Omental fat pad (tissue), 4 donors: ENCODE measurements at places on chromosomes 6 and 20.

DNA sequence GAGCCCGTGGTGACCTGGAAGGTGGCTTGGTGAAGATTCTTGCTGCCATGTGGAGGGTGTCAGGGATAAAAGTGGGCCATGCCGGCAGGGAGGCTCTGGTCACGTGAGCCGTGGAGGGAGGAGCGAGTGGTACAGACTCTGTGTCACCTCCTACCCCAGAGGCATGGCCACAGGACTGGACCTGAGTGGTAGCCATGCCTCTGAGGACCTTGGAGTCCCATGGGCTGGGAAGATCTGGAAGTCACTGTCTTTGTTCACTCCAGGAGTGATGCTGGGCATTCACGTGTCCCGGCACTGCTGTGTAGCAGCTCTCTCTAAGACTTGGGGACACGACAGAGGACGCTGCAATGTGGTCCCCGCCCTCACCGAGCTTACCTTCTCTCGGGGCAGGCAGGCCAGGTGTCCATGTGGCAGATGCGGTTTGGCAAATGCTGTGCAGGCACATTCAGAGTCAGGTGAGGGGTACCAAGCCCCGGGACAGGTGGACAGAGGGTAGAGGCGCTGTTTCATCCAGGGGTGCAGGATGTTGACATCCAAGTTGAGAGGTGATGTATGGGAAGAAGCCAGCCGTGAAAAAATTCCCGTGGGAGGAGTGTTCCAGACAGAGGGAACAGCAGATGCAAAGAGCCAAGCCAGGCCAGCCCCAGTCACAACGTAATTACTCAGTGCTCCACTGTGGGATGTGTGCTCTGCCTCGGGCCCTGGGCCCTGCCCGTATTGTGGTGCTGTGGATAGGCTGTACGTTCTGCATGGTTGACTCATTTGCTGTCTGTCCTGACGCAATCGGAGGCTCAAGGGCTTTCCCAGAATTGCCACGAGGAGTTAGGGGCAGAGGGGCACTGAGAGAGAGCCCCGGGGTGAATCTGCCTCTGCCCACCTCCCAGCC, 307.8 kb downstream of the TAF4 start:
- no peak for DNase-seq

DNA sequence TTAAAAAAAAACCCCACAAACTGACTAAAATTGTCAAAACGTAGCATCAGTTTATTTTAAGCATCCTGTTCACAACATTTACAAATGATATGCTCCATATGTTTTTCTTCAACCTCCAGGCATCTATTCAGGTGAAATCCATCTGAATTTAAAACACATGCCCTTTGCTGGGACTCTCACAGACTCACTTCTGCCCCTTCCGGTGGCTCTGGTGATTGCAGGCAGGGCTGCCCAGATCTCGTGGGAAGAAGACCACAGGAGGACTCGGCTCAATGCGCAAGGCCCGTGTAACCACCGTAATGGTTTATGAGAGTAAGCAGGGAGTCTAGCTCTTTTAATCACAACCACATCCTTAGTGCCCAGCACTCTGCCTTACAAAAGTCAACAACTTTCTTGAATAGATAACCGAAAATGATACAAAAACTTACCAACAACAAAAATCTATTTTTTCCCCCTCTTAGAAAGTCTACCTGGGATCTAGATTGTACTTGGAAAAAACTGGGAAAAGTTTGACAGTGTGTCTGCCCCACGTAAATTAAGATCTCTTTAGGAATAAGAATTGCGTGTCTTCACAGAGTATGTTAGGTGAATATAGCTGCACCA, 139.1 kb downstream of the KIF16B start:
- peak; percentile 30 for DNase-seq

- no peak for DNase-seq
Measured at GRCh38 chr20:38253571-38253970, 7.0 kb downstream of the KIAA1755 start.

GRCh38 chr6:118881440-118882313, 12.3 kb upstream of the ASF1A start:
- no peak for DNase-seq

GRCh38 chr20:12110711-12111110, 193.0 kb downstream of the BTBD3 start:
- no peak for DNase-seq

DNA sequence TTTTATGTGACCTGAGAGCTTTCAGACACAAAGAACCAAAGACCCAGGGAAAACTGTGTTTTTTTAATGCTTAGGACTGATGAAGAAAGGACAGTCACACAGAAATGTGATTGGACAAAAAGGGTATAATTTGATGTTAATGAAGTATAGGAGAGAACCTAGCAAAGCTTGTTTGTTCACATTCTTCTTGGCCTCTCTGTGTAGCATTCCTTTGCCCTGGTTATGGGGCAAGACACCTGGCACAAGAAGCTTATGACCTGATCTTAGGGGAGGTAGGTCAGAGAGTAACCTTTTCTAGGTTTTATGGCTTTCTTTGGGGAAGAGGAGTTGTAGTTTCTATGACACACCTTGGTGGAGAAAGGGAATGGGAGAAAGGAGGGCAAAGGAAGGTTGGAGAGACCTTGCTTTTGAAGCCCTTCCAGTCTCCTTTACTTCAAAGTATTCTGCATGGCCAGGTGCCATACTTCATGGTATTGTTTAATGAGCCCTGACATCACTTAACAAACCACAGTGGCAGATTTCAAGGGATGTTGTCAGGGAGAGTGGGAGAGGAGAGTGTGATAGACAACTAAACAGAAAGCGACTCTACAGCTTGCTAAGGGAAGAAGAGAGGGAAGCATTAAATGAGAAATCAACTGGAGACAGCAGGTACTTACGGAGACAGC, 701.8 kb upstream of the FLRT3 start:
- DNase-seq, result no peak

- DNase-seq, result no peak
Measured at GRCh38 chr20:2379511-2380229, 1.0 kb upstream of the TGM6 start.

- no peak for DNase-seq
Measured at GRCh38 chr6:164148788-164149187, 734.3 kb downstream of the QKI start.

DNA sequence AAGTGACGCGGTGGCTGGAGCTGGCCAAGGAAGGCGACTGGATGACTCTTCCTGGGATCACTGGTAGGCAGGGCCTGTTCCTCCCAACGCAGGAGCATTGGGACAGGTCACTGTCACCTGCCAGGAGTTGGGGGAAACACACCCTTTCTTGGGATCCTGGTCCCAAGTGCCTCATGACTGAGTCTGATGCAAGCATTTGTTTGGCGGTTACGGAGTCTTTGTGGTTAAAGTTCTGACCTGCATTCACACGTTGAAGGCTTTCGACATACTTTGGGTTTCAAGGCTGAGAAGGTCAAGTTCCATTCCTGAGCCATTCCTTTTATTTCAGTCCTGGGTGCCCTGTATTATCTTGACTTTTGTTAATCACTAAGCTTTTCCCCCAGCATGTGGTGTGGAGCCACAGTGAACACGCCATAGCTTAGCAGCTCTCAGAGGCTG, 6.0 kb downstream of the PNLDC1 start:
- DNase-seq, result no peak

DNA sequence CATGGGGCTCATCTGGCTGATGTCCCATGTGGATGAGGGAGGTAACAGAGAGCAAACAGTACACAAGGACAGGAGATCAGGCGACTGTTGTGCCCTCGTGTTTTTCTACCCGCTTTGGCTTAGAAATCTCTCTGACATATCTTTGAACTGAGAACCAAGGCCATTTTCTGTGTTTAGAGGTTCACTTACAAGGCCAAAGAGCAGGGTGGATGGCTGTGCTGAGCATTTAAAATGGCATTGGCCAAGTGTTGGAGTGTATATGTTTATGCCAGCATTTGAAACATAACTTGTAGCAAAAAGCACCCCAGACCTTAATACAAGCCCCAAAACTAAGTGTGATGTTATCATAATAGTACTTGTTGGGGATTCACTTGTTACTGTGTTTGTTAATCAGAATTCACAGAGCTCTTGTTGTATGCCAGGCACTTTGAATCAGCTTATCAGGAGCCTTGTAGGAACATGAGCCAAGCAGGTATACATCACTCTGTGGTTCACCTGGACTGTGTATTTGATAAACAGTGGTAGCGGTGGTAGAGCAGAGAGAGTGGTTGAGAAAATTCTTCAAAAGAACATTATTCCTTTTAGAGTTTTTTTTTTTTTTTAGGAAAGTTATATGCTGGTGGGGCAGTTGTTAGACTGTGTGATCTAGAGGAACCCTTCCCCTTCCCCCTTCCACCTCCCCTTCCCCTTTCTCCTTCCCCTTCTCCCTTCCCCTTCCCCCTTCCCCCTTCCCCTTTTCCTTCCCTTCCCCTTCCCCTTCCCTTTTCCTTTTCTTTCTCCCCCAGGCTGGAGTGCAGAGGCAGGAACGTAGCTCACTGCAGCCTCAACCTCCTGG, 71.3 kb downstream of the ATRN start:
- DNase-seq, result no peak

- no peak for DNase-seq
Measured at GRCh38 chr6:164322533-164322932, 908.0 kb downstream of the QKI start.

GRCh38 chr6:85678026-85678601, 35.4 kb upstream of the SYNCRIP start:
- DNase-seq, result no peak

DNA sequence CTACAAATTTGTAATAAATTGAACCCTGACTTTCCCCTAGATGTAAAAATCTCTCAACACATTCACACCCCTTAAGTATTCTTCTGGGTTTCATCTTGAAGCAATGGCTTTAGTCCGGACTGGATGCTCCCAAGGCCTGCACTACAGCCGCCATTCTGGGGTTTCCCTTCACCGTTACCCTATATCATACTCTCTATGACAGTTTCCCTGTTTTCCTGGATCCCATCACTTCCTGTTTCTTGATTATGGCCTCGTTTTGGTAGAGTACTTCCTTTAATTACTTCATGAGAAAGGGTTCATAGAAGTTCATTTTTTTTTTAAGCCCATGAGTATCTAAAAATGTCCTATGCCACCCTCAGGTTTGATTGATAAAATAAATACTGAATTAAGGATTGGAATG, 11.7 kb downstream of the FIG4 start:
- DNase-seq, result no peak

- no peak for DNase-seq
Measured at GRCh38 chr6:64777941-64778785, 928.9 kb downstream of the EYS start.

- DNase-seq, result no peak
Measured at GRCh38 chr6:136864676-136865075, 42.3 kb downstream of the PEX7 start.

DNA sequence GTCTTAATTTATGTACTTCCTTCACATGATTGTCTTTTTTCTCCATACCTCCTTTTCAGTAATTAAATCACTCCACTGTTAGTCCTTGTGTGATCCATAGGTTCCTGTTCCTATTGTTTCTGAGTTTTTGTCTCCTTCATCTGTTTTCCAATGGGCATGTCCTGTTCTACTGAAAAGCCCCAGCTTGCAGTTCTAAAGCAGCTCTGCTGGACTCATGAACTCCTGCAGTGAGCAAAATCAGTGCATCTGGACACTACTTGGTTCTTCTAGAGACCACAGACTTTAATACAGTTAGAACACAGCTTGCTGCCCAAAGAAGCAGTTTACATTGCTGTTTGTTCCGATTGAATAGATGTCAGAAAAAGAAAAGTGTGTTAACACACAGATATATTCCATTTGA, 593.3 kb upstream of the HS3ST5 start:
- no peak for DNase-seq

GRCh38 chr20:47810721-47811347, 25.6 kb upstream of the SULF2 start:
- no peak for DNase-seq

- DNase-seq, result no peak
Measured at GRCh38 chr6:24273096-24273870, 84.6 kb downstream of the DCDC2 start.
